NCI-H774 (cell line): ENCODE measurements at places on chromosomes 13 and 19.

DNA sequence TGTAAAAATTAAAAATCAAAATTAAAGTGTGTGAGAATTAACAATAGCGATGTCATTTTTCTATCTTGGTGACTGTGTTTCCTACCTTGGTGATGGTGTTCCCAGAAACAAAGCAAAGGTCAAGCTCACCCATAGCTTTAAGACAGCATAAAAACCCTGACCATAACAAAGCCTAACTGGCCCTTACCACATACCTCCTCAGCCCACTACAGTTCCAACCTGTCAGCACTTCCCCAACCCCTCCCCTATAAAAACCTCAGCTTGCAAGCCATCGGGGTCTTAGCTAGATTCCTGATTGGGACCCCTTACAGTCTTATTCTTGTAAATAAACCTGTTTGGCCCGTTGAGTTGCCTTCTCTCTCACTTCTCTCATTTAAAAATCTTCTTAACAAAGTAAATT, 484.4 kb upstream of the PCDH20 start:
- no peak for DNase-seq

DNA sequence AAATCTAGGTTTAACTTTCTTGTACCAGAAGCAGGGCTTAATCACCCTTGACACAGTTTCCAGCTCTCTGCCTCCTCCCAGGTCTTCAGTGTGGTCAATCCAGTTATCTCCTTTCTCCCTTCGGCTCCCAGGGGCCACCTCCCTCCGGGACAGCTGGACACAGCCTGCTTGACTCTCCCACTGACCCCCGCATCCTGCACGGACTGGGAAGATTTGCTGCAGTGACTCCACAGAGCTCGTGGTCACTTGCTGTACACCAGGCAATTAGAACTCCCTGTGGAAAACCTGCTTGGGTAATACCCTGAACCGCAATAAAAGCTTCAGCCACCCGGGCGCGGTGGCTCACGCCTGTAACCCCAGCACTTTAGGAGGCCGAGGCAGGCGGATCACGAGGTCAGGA, 116.5 kb downstream of the NUFIP1 start:
- no peak for DNase-seq

GRCh38 chr13:35479038-35479492, 2.6 kb upstream of the MAB21L1 start:
- no peak for DNase-seq

DNA sequence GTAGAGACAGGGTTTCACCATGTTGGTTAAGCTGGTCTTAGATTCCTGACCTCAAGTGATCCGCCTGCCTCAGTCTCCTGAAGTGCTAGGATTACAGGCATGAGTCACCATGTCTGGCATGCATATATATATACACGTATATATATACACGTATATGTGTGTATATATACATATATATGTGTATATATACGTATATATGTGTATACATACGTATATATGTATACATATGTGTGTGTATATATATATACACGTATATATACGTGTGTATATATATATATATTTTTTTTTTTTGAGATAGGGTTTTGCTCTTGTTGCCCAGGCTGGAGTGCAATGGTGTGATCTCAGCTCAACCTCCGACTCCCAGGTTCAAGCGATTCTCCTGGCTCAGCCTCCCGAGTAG, 11.9 kb downstream of the DNMT1 start:
- DNase-seq = no peak

DNA sequence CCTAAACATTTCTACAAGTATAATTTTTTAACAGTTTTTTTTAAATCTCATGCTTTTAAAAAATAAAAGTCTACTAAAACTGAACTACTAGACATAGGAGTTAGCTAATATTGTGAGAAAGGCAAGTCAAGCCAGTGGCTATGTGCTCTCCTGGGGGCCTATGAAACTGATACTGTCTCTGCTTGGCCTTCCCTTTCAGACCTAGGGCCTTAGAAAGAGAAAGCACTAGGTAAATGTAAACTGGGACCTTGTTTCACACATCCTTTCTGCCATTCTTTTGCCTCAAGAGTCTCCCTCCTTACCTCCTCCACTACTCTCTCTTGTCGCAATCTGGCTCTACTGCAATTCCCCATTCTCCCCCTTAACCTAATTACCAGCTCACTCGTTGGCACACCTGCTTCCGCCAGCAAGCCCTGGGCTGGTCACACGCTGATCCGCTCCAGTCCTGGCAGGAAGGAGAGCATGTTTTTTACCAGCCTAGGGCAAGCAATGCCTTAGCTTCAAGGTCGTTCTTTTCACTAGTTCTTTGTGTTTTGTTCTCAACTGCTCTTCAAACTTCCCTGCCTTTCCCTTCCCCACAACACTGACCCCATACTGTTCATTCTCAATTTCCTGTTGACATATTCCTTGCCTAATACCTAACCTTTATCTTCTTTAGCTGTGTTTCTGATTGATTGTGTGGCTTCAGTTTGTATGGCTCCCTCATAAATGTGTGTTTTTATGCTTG, 23.1 kb downstream of the TBC1D4 start:
- peak; percentile 36 for DNase-seq

GRCh38 chr13:106595625-106596024, 27.7 kb upstream of the ARGLU1 start:
- DNase-seq = no peak

GRCh38 chr19:35206855-35207254, 21.7 kb downstream of the FAM187B start:
- no peak for DNase-seq

DNA sequence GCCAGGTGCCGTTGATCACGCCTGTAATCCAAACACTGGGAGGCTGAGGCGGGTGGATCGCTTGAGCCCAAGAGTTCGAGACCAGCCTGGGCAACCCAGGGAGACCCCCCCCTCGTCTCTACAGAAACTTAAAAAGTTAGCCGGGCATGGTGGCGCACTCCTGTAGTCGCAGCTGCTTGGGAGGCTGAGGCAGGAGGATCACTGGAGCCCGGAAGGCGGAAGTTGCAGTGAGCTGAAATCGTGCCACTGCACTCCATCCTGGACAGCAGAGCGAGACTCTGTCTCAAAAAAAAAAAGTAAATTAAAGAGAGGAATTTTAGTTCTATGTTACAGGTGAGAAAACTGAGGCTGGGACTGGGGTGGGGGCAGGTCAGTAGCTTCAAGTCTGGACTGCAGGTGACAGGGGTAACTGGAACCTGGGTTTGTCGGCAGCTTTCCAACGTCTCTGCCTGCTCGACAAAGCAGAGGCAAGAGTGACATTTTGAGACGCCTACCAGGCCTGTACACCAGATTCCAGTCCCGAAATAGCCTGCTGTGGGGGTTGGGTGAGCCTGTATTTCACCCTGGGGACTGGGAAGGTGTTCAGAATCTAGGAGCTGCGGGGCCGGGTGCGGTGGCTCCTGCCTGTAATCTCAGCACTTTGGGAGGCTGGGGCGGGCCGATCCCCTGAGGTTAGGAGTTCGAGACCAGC, 1.2 kb downstream of the SELENOW start:
- no peak for DNase-seq

DNA sequence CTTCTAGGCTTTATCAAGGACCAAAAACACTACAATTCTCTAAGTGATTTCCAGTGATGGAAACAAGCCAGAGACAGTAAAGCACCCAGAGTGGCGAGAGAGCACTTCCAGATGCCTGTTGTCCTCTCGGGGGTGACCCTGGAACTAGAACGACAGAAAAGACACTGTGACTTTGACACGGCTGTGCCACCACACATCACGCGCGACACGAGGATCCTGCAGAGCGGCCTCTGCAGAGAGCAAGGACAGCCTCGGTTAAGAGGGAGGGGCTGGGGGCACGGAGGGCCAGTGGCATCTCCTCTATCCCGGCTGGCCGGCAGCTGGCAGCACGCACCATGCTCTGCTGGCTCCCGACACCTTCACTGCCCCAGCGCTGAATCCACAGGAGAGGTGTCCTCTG, 42.3 kb downstream of the SUGP2 start:
- no peak for DNase-seq

DNA sequence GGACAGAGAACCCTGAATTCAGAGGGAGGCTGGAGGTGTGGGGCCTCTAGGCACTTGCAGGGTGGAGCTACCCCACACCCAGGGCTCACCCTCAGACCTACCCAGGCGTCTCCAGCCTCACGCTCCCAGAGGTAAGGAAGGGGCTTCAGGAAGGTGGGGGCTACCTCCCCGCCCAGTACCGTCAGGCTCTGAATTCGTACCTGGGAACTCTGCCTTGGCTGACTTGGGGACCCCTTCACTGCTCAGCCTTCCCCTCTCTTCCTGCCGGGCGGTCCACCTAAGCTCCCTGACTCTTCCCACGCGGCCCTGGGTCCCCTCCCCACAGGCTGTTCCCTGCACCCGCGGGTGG, 28.5 kb upstream of the PARP4 start:
- DNase-seq = no peak

GRCh38 chr13:113860665-113861432, 3.0 kb downstream of the GAS6 start:
- DNase-seq = no peak

- DNase-seq = peak; percentile 38
Measured at GRCh38 chr19:17719730-17720400, 585 bp downstream of the MAP1S start.
